ENCODE measurements at places on chromosomes 11 and 22.

DNA sequence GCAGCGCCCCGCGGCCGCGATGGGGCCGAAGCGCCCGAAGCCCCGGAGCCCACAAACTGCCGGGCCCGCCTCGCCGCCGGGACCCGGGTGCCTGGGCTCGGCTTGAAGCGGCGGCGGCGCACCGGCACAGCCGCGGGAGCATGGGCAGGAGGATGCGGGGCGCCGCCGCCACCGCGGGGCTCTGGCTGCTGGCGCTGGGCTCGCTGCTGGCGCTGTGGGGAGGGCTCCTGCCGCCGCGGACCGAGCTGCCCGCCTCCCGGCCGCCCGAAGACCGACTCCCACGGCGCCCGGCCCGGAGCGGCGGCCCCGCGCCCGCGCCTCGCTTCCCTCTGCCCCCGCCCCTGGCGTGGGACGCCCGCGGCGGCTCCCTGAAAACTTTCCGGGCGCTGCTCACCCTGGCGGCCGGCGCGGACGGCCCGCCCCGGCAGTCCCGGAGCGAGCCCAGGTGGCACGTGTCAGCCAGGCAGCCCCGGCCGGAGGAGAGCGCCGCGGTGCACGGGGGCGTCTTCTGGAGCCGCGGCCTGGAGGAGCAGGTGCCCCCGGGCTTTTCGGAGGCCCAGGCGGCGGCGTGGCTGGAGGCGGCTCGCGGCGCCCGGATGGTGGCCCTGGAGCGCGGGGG is 346 bp downstream of the FJX1 start:
- DNase-seq: no peak

DNA sequence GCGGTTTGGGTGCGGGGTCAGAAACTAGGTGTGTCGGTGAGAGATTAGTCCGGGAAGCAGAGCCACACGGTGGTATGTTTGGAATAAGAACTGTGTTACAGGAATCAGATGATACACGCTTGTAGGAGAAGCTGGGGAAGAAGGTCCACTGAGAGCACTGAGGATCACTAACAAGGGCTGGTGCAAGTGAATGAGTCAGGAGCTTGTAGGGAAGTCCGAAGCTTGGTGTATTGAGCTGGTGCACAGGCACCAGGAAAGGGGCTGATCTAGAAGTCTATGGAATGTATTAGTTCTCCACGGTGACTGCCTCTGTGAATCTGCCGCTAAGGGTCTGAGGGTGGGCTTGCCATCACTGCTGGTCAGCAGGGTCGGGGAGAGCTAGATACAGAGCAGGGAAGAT is 18.8 kb upstream of the GRK3 start:
- DNase-seq: no peak

- DNase-seq: no peak
Measured at GRCh38 chr11:59943997-59944714, 5.9 kb downstream of the OOSP1 start.

DNA sequence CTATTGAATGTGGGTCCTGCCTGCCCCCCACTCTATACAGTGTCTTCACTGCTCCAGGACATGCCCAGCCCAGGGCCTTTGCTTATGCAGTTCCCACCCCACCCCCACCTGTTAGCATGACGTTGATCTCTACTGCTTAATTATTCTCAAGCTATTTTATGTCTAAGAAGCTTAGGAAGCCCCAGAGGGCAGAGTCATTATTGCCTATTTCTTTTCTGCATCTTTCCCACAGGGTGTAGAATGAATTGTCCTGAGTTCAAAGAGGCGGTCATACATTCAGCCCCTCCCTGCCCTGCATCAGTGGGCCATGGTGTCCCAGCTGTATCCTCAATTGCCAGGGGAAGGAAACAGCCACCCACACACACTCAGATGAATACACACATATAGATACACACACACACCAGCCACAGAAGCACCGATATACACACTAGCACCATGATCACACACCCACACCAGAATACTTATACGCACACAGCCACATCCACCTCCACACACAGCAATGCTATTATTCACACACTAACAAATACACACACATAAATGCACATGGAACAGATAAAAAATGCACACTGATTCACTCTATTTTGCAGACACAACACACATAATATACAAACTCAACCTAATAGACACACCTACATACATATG is 1.5 kb downstream of the PDE2A start:
- DNase-seq: no peak

DNA sequence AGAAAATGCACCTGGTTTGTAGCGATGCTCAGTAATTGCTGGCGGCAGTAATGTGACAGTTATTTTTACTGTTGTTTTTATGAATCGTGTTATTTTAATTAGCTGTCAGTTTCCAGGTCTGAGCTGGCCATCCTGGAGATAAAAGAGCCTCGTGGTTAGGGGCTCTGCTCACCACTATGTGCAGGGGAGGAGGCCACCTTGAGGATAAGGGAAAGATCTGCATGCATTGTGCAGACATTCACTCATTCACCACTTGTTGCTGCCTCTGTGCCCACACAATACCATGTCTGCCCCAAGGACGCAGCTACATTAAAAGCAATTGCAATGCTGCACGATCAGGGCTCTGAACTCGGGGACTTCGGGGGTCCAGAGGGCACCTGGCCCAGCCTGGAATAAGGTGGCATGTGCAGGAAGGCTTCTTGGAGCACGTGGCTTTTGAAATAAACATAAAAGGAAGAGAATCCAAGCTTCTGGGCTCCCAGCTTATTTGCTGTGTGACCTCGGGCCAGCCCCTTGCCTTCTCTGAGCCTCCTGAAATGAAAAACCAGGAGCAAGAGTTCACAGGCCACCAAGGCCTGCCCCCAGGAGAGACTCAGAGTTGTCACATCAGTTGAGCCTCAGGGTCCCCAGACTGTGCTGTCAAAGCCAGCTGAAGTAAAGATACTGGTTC is 44.7 kb upstream of the SHISAL1 start:
- DNase-seq: no peak

- no peak for DNase-seq
Measured at GRCh38 chr11:12276356-12276755, 101.0 kb upstream of the PARVA start.

- no peak for DNase-seq
Measured at GRCh38 chr11:81920205-81920604, 813.5 kb downstream of the FAM181B start.

DNA sequence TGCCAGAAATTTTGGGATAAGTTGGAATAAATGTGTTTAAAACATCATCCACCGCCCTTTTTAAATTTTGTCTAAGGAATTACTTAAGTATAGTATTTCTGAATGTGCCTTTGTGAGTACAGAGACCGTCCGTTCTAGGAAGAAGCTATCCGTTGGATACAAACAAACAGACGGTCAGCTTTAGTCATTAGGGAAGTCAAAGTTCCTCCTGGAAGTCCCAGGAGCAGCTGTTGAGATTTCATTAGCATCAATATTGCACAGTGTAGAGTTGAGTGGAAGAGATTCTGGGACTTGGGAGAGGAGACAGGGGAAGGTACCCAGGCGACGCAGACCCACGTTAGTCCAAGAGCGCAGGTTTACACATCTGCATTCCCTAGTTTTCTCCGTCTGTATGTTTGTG is 15.7 kb upstream of the ADSL start:
- DNase-seq: no peak

GRCh38 chr11:58596621-58597020 is 17.8 kb downstream of the ZFP91 start:
- DNase-seq: no peak

GRCh38 chr22:31143038-31143437 is 2.7 kb upstream of the PLA2G3 start:
- no peak for DNase-seq

DNA sequence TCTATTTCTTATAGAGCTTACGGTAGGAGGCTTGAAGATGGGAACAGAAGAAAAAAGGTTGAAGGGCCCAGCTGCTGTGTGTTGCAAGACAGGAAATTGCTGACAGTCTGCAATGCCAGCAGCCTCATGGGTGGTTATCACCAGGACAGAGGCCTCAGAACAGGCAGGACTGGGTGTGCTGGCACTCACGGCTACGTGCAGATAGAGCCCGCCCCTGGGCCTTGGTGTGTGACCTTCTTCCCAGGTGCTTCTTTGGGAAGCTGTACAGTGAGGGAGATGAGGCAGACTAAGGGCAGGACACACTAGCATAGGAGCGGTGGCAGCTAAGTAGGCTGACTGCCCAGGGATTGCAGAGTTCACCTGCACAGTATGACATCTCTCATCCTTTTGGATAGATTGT is 12.6 kb downstream of the PRAME start:
- no peak for DNase-seq

- no peak for DNase-seq
Measured at GRCh38 chr11:46339816-46340215, 7.4 kb upstream of the DGKZ start.

GRCh38 chr11:102911758-102912481 is 37.1 kb upstream of the MMP12 start:
- no peak for DNase-seq

GRCh38 chr11:57440744-57441414 is 14.0 kb upstream of the SLC43A3 start:
- no peak for DNase-seq

DNA sequence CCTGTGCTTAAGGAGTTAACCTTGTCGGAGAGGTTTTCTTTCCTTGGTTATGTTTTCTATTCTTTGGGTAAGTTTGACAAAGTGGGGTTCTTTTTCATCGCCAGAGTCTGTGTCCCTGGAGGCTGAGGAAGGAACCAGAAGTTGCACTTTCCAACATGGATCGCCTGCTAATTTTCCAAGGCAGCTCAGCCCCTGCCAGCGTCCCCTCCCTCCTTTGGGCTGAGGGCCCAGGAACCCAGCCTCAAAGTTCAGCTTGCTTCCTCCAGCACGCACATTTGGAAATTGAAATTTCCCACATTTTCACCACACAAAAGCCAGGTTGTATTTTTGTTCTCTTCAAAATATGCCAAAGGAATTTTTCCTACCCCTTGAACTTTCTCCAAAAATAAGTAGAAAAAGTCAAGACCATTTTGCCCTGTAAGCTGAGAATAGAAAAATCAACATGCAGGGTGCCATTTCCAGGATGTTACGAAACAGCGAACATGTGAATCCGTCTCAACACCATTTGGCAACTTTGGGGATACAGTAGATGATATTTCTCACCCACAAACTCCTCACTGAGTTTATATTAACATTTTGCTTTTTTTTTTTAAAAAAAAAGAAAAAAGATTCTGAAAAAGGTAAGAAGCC is 343.5 kb downstream of the TENM4 start:
- no peak for DNase-seq

DNA sequence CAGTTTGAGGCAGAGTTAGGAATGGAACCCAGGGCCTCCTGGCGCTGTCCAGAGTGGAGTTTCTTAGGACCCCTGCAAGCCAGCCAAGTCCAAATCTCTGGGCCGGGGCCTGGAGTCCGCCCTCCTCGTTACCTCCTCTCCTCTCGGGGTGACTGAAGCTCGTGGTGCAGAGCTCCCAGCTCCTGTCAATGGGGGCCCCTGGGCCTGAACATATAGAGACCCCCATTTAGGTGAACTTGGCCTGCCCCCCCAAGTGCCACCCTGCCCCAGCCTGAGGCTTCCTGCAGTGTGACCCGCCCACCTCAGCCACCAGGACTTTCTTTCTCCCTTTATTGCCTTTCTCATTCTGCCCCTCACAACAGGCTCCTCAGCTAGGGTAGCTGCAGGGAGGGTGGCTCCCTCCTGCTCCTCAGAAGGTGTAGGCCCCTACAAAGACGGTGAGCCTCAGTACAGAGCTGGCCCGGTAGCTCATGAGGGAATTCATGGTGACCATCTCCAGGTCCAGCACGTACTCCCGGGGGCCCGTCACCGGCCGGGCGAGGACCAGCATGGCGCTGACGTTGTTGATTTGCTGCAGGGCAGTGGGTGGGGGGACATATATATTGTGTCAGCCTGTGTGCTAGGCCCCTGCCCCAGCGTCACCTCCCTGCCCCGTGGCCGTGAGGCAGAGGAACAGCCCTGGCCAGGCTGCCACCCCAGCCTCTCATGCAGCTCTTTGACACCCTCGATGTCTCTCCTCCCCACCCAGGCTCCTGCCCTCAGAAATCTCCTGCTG is 5.9 kb downstream of the EFEMP2 start:
- no peak for DNase-seq

DNA sequence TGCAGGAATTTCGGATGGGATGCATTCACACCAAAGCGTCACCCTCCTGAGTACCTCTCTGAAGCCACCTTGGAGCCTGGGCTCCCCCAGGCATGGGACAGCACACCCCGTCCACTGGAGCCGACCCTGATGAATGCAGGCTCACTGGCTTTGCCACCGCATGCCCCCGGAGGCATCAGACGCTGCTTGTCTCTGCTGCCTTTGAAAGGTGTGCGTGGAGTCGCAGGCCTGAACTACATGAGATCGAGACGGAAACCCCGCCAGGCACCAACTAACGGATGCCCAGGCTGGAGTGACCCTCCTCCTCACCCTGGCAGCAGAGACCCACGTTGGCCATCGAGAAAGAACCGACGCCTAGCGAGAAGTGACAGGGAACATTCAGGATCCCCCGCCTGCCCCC is 22.5 kb downstream of the KRTAP5-5 start:
- DNase-seq: no peak

DNA sequence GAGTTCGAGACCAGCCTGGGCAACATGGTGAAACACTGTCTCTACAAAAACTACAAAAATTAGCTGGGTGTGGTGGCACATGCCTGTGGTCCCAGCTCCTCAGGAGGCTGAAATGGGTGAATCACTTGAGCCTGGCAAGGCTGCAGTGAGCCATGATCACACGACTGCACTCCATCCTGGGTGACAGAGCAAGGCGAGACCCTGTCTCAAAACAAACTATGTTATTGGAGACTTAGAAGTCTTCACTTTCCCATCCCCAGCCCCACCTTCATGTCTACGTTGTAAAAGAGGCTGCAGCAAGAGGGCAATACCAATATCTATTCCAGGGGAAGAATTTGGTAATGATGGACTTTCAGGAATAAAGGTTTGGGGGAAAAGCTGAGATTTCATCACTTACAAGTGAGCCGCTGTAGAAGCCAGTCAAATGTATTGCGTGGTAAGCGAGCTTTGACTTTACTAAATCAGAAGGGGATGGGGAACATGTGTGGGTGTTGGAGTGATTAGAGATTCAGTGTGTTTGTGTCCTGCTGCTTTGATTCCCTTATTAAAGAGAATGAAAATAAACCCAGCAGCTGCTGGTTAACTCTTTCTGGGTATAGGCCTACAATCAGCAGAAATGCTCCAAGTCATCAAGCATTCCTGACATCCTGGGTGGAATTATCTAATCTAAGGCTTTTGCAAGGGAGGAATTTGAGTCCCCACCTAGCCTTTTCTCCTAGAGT is 53.7 kb downstream of the UBASH3B start:
- DNase-seq: no peak

- DNase-seq: no peak
Measured at GRCh38 chr11:119678351-119678750, 50.6 kb downstream of the NECTIN1 start.

DNA sequence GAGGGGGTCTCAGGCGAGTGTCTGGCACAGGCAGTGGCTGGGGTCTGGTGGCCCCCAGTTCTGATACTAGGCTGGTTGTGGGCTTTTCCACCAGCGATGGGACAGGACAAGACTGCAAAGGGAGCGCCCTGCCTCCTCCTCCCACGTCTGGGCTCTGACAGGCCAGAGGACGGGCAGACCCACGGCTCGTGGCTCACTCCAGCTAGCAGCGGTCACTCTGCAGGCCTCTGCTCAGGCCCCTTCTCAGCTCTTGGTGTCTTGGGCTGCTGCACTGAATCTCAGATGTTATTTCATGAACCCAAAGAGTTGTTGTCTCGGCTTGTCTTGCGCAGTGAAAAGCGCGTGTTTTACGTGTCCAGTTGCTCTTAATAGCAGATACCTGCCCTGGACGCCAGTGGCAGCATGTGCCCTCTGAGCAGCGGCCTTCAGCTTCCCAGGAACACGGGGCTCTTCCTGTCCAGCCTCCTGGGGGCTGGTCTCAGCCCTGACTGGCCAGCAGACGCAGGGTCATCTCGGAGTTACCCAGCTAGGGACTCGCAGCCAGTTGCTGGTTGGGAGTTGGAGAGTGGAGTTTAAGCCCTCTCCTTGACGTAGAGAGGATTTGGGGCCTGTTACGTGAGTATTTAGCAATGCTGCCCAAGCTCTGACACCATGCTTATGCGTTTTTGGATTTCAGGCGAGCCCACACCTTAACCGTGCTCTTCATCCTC is 9.6 kb downstream of the PTDSS2 start:
- no peak for DNase-seq
